Neural progenitor cell (in vitro differentiated cells): ENCODE measurements at places on chromosomes 1 and 21.
A peak's percentile ranks its signal among the peaks of the same experiment; 100 is the strongest.

DNA sequence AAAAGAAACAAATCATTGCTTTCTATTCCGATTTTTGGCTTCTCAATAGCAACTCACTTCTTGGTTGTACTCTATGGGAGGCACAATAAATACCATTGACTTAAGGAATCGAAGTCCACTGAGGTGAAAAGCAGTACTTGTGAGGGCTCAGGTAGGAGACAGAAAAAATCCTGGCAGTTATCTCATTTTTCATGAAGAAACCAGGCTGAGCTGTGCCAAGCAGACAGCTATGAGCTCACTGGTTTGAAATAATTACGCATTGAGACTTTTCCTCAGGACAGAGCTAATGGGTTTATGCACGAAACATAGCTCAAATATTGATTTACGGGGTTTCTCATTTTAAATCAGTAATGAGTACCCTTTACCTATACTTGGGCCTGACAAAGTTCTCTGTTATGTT lies 18.5 kb downstream of the COLGALT2 start:
- no peak for DNase-seq

- DNase-seq: no peak
Observed at GRCh38 chr1:32743380-32744070, 41.0 kb upstream of the SYNC start.

DNA sequence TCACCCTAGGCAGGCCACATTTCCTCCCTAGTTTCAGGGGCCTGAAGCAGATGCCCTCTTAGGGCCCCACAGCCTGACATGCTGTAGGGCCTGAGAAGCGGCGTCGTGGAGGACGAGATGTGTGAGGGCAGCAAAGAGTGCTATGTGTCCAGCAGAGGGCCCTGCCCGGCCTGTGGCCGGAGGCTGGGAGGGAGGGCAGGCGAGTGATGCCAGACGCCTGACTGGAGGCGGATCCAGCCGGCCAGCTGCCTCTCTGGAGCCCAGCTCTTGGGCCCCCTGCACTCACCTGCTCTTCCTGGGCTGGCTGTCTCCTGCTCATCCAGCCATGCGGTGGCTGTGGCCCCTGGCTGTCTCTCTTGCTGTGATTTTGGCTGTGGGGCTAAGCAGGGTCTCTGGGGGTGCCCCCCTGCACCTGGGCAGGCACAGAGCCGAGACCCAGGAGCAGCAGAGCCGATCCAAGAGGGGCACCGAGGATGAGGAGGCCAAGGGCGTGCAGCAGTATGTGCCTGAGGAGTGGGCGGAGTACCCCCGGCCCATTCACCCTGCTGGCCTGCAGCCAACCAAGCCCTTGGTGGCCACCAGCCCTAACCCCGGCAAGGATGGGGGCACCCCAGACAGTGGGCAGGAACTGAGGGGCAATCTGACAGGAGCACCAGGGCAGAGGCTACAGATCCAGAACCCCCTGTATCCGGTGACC lies at the start of gene GPR37L1:
TSS of gene GPR37L1 (plus strand) at position 279 of the 697 bp plus-strand sequence. CDS start at position 326, 47 bp downstream.
- DNase-seq: peak; percentile 91

- DNase-seq: no peak
Observed at GRCh38 chr1:244111027-244111426, 59.9 kb downstream of the ZBTB18 start.

- DNase-seq: no peak
Observed at GRCh38 chr1:2095394-2095793, 45.2 kb downstream of the PRKCZ start.
